ENCODE measurements at places on chromosomes 1 and 21. TPM values are rescaled to one million over a fixed set of nuclear protein-coding genes. Genes with fewer than 3 reads are reported as not detected.

GRCh38 chr1:240737298-240737697 lies 125.3 kb upstream of the GREM2 start:
- DNase-seq, result no peak

DNA sequence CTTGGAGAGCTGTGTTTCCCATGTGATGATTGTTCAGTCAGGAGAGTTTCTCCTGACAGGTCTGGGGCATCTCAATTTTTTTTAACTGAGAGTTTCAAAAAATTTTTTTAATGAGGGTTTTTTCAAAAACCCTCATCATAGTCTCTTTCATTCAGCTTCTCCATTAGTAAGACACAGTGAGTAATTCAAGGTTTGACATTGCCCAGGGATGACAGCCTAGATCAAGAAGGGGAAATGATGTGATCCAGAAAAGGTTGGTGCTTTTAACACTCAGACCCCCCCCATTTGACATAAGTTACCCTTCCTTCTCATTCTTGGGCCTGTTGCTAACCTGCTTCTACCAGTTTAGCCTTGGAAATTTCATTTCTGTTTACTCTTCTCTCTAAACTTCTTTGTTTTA lies 189.4 kb upstream of the HOOK1 start:
- no peak for DNase-seq

- DNase-seq, result no peak
These were observed 62.5 kb upstream of the BACH1 start for GRCh38 chr21:29236201-29236600.

- DNase-seq, result no peak
These were observed 45.5 kb upstream of the CXADR start for GRCh38 chr21:17467392-17467791.

Gene DIRAS3
- 2.1 TPM for total RNA-seq

DNA sequence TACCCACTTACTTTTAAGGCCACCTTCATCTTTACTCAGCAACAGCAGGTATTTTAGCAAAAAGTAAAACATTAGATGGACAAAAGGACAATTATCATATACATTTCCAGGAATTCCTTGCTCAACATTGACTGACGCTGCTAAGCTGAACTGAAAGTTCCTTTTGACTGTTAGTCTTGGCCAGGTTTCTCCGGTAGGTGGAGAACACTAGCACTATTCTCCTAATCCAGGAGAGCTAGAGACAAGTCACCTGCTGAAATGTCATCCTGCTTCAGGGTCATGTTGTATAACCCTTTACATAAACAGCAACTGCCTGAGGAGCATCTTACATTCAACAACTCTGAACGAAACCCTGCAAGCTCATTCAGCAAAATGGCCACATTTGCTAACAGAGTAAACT lies 109.0 kb upstream of the ESRRG start:
- DNase-seq, result no peak

- DNase-seq, result no peak
These were observed 58.4 kb upstream of the LGALS8 start for GRCh38 chr1:236465231-236465958.

DNA sequence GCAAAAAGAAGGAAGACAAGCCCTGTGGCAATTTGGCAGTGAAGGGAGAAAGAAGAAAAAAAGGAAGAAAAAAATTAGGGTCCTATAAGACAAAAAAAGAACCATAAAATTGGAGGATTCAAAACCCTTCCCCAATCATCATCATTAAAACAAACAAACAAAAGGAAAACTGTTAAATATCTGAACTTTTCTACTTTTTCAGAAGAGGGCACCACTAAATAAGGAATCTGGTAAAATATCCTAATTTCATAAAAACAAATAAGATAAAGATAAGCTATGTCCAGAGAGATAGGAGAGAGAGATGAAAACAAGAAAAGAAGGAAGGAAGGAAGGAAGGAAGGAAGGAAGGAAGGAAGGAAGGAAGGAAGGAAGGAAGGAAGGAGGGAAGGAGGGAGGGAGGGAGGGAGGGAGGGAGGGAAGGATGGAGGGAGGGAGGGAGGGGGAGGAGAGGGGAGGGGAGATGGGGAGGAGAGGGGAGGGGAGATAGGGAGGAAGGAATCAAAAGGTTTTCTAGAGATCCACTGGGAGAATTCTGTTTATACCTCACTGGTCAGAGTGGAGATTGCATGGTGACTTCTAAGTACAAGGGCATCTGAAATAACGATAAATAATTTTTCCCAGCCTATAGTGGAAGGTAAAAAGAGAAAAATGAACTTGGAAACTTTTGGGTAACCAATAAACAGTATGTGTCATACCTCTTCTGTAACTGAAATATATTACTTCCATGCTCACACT lies 10.4 kb upstream of the FMO2 start:
- no peak for DNase-seq

Gene CELA3A
- total RNA-seq, result not detected

Data from epithelial cell of proximal tubule (primary cell).